ENCODE measurements at places on chromosomes 6 and 20.

GRCh38 chr6:68760941-68761676, 126.0 kb downstream of the ADGRB3 start:
- no peak for ATAC-seq

- no peak for ATAC-seq
These were observed 381.4 kb downstream of the CDKAL1 start for GRCh38 chr6:20915626-20916025.

DNA sequence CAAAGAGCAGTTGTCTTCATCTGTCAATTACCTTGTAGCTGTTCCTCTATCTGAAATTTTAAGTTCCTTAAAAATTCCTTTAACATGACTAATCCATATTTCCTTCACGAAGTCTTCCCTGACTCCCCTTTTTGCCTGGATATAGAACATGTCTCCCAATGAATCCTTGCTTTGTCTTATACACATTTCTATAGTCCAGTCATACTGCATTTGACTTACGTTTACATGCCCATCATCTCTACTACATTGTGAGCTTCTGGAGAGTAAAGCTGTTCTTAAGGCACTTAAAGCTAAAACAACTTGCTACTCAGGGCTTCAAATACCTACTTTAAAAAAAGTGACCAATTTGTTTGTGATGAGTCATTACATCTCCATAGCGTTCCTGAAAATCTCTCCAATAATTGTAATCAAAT, 4.9 kb downstream of the REV3L start:
- ATAC-seq = no peak

- no peak for ATAC-seq
These were observed 264.3 kb downstream of the TFAP2C start for GRCh38 chr20:56893226-56893917.

GRCh38 chr6:90183587-90184333, 112.9 kb downstream of the BACH2 start:
- no peak for ATAC-seq

DNA sequence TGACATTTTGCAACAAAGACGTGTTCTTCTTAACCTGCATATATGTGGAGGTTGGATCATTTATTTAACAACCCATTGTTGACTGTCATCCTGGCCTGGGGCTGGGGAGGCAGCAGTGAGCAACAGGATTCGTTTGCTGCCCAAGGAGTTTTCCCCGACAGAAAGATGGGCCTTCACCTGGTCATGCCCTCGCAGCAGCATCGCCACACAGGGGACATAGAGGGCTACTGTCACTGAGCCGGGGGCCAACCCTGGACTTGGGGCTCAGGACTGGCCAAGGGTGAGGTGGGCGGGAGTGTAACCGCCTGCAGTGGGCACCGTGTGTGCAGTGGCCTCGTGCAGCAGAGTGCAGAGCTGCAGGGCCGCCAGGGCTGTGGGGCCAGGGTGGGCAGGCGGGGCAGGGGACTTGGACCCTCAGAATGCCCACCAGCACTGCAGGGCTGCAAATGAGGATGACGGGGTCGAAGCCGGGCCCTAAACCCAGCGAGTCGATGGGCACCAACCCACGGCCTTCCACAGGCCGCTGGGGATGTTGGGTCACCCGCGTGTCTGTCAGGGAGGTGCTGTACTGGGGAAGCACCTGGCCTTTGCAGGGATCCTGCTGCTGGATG, 11.8 kb downstream of the DUSP22 start:
- ATAC-seq = no peak

GRCh38 chr6:21710216-21710615, 116.7 kb downstream of the SOX4 start:
- ATAC-seq = no peak

DNA sequence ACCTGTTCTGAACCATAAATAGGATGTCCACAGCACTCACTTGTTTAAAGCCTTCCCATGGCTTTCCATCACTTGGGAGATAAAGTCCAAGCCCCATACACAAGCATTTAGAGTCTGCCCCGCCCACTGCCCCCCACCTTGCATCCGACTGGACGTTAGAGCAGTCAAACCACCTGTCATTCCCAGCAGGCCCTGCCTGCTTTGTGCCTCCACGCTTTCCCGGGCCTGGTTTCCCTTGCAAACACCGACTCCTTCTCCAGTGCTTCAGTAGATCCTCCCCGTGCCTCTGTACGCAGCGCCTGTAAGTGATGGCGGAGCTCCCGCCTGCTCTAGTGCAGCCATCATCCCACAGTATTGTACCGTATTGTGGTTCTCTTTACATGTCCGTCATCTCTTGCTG, 38.3 kb upstream of the INSM1 start:
- ATAC-seq = no peak

DNA sequence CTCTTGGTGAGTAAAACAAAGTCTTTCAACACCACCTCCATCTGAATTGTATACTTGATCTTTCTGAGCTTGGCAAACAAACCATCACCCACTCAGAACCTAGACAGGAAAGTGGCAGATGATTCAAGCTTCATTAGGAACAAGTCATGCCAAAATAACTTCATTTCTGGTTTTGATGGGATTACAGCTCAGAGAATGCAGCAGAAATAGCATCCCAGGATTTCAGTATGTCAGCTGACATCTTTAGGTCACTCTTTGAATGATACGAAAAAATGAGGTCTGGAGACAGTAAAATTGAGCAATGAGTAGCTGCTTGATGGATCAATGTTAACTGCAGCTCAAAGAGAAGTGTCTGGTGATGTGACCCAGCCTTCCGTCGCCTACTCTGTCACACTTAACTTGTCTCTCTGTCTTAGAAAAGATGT, 92.4 kb downstream of the GJA10 start:
- no peak for ATAC-seq

GRCh38 chr20:43938932-43939761, 24.5 kb downstream of the TOX2 start:
- ATAC-seq = peak; percentile 21

GRCh38 chr6:152334555-152334954, 302.6 kb downstream of the SYNE1 start:
- no peak for ATAC-seq

- ATAC-seq = peak; percentile 66
These were observed 68.5 kb upstream of the SASH1 start for GRCh38 chr6:148273962-148274752.

DNA sequence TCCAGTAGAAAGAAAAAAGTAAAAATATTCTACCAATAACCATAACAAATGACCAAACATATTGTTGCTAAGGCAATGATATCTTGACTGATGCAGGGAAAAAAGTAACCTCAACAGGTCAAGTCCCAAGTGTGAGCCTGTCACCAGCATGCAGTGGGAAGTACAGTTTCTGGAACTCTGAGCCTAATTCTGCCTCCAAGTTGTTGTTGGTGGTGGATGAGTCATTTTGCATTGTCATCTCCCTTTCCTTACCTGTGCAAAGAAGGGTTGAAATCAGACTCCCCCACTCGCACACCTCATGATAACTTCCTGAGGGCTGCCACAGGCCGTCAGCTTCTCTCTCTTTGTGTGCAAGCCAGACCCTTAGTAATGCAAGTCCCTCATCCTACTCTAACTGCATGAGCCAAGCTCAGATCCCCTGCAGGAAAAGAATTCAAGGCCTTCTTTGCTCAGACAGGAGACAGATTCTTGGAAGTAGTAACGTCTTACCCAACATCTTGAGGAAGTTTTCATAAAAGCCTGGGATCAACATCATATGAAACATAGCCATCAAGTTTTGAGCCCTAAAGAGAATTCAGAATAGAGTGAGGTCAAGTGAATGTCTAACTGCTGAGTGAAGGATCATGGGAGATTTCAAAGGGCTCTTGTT, 207.6 kb upstream of the FOXA2 start:
- peak; percentile 39 for ATAC-seq

DNA sequence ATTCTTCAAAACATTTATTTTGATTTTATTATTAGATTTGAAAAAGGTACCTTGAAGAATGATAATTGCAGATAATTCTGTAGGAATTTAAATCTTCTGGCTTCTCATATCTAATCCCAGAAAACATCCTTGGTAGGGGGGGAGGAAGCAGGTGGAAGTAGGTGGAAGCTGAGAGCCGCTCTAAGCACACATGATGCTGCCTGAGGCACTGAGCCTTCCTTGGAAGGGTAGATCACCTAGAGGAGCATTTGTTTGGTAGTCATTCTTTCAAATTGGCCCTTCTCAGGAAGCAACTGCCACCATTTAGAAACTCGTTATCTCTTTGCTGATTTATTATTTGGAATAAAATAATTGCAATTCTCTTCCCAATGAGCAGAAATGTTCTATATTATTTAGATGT, 623.3 kb downstream of the CD109 start:
- ATAC-seq = no peak

DNA sequence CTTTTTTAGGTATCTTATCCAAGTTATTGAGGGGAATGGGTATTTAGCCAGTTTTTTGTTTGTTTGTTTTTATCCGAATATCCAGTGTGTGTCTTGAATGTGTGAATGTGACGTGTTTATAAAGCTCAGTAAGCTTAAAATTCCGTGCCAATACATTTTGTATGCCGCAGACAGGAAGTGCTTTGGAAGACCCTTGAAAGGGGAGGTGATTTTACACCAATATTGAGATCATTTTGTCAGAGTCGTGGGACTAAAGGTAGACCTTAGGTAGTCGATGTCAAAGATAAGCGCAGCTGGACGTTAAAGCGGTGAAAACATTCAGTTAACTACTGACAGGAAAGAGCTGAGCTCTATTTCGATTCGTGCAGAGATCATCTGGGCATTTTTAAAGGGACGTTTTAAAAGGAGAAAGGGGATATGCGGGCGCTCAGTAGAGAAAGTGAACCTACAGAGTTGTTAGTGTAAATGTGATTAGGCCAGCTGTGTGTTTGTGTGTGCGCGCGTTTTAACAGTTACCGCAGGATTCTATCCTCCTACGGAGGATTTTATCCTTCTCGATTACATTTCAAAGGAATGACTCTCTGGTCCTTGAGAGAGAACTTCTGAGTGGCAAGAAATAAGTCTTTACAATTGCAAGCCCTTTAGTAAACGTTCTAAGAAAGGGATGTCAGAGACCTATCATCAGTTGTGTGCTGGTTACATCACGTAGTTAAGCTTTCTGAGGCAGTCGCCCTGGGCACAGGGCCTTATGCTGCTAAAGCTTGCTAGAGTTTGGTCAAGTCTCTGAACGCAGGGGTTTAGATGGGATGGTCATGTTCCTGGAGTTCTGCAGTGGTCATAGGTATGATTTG, 625 bp upstream of the ECHDC1 start:
- no peak for ATAC-seq

- ATAC-seq = no peak
These were observed 1.5 kb upstream of the CRIP3 start for GRCh38 chr6:43310134-43310533.

- peak; percentile 52 for ATAC-seq
These were observed 5.1 kb upstream of the TCEA2 start for GRCh38 chr20:64057628-64058498.

- ATAC-seq = no peak
These were observed 10.7 kb downstream of the RFPL4B start for GRCh38 chr6:112357791-112358190.

DNA sequence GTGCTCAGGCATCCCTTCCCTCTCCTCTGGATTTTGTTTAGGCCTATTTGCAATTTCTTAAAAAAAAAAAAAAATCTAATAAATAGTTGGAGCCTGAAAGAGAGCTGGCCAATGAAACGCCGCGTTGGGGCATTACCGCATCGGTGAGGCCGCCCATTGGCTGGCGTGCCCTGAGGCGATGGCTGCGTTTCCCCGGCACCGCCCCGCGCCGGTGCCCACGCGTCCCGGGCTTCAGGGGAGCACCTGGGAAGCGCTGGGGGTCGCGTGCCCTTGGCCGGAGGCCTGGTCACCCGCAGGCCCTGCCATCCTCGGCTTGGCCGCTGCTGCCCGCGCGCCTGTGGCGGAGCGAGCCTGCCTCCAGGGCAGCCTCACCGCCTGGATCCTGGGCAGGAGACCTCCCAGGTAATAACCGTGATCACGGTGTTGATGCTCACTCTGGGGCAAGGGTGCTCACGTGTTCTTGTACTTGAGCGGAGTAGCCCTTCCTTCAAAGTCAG, 155.4 kb downstream of the NRN1 start:
- peak; percentile 62 for ATAC-seq

GRCh38 chr6:106794129-106794528, 164.8 kb downstream of the QRSL1 start:
- no peak for ATAC-seq

DNA sequence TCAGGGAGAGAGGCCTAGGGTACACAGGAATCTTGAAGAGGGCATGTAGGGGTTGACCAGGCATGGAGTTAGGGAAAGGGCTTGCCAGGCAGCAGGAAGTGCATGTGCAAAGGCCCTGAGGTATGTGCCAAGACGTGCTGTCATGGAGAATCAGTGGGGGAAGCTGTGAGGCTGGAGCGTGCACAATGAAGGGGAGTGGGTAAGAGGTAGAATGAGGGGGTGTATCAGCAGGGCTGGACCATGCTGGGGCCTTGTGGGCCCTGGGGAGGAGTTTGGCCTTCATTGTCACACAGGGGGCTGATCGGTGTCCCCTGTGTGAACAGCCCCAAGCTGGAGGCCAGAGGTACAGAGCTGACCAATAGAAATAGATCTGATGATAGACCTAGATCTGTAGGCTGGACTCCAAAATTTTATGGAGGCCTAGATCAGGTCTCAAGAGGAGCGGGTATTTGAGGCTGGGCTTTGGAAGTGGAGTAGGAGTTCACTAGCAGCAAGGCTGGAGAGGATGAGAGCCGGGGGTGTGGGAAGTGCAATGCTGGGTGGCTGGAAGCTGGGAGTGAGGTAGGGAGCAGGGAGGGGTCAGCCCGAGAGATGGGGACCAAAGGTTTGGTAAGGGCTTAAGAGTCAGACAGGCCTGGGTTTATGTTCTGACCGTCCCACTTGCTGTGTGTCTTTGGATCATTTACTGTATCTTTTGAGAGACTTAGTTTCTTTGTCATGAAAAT, 3.0 kb downstream of the SRC start:
- no peak for ATAC-seq

GRCh38 chr20:63319164-63320040, 26.4 kb downstream of the COL20A1 start:
- ATAC-seq = no peak

- ATAC-seq = no peak
These were observed 119.2 kb downstream of the SYCP2 start for GRCh38 chr20:59813948-59814839.

Data from esophagus mucosa (tissue), 1 donor.